ENCODE measurements at places on chromosomes 6 and 20.
A peak's percentile ranks its signal among the peaks of the same experiment; 100 is the strongest.

- no peak for DNase-seq
Measured at GRCh38 chr20:990293-990959, 11.7 kb downstream of the RSPO4 start.

GRCh38 chr6:136566007-136566487, 15.8 kb upstream of the MAP7 start:
- no peak for DNase-seq

DNA sequence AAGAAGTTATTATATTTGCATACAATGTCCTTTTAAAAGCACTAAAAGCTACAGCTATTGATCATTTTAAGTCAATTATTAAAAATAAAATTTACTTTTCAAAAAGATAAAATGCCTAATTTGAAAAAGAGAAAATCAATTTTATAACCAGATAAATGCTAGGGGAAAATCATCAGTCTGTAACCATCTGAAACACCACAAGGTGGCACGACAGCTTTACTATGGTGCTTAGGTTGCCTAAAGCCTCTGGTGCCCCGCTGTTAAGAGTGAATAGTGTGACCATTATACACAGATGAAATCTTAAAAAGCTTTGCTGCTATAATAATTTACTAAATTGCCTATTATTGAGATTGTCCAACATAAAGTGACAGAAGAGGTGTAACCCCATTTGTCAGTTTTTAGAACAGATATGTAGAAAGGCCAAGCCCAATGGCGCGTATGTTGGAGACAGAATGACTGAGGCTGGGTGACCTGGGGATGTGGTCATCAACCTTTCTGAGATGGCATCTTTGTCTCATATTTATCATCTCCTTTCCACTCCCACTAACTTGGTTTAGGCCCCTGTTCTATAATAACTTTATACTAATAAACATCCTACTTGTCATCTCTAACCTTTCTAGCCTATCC, 100.8 kb downstream of the MOXD1 start:
- no peak for DNase-seq

DNA sequence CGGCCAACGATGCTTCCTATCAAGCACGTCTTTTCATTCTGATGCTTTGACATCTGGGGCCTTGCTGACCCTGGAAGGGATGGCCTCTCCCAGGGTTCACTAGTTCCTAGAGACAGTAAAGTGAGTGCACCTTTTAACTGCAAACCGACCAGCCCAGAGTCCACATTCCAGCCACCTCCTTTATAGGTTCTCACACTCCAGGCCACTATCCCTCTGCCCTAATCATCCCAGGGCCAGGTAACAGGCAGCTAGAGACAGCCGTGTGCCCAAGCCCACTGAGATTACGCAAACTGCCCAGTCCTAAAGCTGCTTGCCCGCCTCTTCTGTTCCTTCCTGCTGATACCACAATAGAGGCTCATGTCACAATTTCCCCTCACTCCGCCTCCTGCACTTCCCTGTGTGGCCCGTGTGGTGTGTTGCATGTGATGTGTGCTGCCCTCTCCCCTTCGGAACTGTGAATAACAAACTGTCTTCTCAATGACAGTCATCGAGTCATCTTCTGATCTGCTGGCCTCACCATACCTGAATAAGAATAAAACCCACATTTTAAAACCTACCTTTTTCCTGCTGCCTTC, 123.7 kb upstream of the EXOC2 start:
- no peak for DNase-seq

GRCh38 chr6:137550535-137550934, 56.3 kb upstream of the OLIG3 start:
- no peak for DNase-seq

- peak; percentile 4 for DNase-seq
Measured at GRCh38 chr6:156279261-156279969, 497.8 kb upstream of the ARID1B start.

- no peak for DNase-seq
Measured at GRCh38 chr20:47969426-47969825, 184.1 kb upstream of the SULF2 start.

GRCh38 chr6:160129881-160130615, 8.4 kb downstream of the SLC22A1 start:
- DNase-seq: no peak

DNA sequence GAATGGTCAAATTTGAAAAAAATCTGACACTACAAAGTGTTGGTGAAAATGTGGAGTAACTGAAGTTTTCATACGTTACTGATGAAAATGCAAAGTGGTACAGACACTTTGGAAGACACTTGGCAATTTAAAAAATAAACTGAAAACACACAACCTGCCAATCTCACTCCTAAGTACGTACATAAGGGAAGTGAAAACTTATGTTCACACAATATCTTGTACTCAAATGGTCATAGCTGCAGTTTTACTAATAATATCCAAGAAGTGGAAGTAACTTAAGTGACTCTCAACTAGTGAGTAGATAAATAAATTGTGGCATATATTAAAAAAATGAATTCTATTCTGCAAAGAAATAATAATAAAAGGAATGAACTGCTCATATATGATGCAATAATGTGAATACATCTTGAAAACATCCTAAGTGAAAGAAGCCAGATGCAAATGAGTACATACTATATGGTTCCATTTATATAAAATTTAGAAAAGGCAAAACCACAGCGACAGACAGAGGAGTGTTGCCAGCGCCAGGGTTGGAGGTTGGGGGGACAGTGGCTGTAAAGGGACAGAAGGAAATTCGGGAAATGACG, 198.2 kb downstream of the ERMARD start:
- DNase-seq: no peak

DNA sequence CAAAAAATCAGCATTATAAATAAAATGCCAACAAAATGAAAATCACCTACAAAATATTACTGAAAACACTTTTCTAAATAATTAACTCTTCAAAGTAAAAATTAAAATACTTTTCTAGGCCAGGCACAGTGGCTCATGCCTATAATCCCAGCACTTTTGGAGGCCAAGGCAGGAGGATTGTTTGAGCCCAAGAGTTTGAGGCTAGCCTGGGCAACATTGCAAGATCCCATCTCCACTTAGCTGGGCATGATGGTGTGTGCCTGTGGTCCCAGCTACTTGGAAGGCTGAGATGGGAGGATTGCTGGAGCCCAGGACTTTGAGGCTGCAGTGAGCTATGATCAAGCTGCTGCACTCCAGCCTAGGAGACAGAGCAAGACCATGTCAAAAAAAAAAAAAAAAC, 6.4 kb downstream of the SERPINB9 start:
- no peak for DNase-seq

GRCh38 chr6:160048471-160048870, 73.1 kb upstream of the SLC22A1 start:
- DNase-seq: no peak

All from NCI-H1092 (cell line).